Effector CD4-positive, alpha-beta T cell (primary cell): ENCODE measurements at places on chromosomes 7 and 10.
A peak's percentile ranks its signal among the peaks of the same experiment; 100 is the strongest.

GRCh38 chr7:104328296-104328969 lies at the start of gene LHFPL3:
LHFPL3 (plus strand) TSS chr7:104328603.
- no peak for DNase-seq

- DNase-seq, result no peak
These were observed 105.0 kb upstream of the NPS start for GRCh38 chr10:127444155-127444554.

GRCh38 chr10:33335801-33336581 lies 1.5 kb upstream of the NRP1 start:
- no peak for DNase-seq

DNA sequence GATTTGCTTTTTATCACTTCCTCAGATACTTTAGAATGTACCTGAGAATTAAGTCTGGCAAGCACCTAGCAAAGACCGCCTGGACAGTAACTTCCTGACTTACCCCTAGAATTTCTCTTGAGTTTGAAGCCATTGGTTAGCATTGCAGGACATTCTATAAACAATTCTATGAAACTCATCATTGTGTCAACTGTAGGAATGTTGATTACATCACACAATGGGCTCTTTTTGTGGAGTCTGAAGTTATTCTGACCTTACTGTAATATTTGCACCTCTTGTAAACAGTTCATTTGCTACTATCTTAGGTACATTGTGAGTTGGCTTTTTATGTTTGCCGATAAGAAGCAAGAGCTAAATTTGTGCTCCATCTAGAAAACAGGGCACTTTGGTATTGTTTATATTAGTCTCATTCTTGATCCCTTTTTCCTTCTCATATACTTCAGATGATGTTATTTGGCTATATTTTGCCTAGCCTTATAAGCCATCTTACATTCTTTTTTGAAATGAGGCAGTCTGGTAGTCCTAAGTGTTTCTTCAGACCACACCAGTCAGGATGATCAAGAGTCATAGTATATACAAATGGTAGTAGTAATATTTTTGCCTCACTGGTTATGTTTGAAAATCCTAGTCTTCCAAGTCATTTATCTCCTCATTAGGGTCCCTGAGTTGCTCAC lies 52.4 kb downstream of the CASD1 start:
- DNase-seq, result no peak

GRCh38 chr10:88954458-88955083 lies 2.0 kb upstream of the ACTA2 start:
- no peak for DNase-seq

DNA sequence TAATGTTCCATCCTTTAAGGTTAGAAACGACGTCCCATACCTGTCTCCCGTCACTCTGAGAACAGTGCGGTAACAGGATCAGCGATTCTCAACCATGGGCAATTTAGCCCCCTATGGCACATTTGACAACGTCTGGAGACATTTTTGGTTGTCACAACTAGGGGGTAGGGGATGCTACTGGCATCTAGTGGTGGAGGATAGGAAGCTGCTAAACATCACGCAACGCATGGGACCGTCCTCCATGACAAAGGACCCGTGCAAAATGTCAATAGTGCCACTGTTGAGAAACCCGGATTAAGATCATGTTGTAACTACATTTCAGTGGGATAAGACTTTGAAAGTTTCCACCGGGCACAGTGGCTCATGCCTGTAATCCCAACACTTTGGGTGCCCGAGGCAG lies 5.0 kb upstream of the PAXIP1 start:
- peak; percentile 5 for DNase-seq

DNA sequence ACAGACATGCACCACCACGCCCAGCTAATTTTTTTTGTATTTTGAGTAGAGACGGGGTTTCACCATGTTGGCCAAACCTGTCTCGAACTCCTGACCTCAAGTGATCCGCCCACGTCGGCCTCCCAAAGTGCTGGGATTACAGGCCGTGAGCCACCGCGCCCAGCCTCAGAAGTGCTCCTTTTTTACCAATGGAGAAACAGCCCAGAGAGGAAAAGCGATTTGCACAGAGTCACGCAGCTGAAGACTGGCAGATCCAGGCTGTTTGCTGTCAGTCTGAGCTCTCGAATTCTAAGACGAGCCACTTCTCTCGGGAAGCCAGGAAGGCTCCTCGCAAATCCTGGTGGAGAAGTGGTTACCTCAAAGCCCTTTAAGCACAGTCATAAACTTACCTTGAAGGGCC lies 57.4 kb upstream of the SDK1 start:
- DNase-seq, result no peak
